Astrocyte of the cerebellum (primary cell): ENCODE measurements at places on chromosomes 5 and 9.

GRCh38 chr5:118561971-118562370, 426.4 kb downstream of the DTWD2 start:
- no peak for DNase-seq

DNA sequence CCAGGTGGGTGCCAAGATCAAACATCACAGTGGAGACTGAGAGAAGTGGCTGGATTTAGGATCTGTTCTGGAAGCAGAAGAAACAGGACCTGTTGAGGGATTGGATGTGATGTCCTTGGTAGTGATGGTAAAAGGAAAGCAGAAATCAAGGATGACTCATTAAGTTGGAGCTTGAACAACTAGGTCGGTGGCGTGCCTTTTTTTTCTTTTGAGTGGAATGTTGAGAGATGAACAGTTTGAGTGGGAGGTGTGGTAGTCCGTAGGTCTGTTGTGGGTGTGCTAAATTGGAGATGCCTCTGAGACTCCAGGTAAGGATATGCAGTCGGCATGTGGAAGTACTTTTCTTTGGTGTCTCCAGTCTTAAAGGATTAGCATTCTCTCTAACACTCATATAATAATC, 92.1 kb upstream of the IL12B start:
- DNase-seq: no peak

GRCh38 chr9:127835991-127836516, 18.4 kb downstream of the ENG start:
- no peak for DNase-seq

- no peak for DNase-seq
Observed at GRCh38 chr5:73454379-73455036, 5.9 kb upstream of the FOXD1 start.

- DNase-seq: no peak
Observed at GRCh38 chr5:80933036-80933435, 27.1 kb upstream of the RASGRF2 start.

GRCh38 chr5:5296051-5296450, 126.4 kb upstream of the ICE1 start:
- DNase-seq: no peak

DNA sequence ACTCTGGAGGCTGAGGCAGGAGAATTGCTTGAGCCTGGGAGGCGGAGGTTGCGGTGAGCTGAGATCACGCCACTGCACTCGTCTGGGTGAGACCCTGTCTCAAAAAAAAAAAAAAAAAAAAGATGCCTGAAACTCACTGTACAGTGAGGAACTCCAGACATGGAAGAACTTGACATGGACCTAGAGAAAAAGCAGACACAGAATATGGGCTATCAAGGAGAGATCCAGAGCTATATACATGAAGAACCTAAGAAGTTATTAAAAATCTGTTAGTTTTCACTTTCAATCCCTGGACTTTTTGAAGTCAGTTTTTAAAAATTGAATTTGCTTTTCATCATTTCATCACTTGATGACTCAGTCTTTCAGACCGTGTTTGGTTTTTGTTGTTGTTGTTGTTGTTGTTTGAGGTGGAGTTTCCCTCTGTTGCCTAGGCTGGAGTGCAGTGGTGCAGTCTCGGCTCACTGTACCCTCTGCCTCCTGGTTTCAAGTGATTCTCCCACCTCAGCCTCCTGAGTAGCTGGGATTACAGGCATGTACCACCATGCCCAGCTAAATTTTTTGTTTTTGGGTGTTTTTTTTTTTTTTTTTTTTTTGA, 20.3 kb downstream of the PAIP2 start:
- DNase-seq: no peak
